ENCODE measurements at places on chromosomes 6 and 20.

DNA sequence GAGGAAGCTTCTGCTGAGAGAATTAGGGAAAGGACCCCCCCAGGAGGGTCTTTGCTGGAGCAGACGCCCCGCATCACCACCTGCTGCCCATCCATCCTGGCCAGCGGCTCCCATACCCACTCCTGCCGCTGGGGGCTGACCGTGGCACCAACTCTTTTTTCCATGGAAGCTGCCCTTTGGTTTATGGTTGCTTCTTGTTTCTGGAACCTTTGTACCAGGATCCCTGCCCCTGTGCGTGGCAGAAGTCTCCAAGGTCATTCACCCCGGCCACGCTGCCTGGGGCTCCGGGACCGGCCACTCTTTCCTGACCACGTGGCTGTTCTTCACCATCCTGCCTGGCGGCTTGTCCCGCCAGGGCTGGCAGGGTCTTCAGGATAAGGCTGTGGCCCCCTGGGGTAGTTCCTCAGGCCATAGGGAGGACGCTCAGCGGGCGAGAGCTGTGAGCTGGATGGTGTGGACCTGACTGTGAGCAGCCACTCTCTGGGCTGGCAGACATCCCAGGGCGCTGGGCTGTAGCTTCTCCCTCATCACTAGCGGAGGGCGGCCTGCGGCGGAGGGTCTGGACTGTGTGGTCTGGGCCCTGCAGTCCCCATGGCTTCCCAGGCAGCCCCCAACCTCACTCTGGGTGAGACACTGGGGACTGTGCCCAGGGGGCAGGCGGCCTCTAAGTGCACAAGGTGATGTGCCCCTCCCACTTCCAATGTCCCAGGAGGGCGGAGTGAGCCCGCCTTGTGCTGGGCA lies 22.8 kb upstream of the RBBP8NL start:
- DNase-seq: no peak

DNA sequence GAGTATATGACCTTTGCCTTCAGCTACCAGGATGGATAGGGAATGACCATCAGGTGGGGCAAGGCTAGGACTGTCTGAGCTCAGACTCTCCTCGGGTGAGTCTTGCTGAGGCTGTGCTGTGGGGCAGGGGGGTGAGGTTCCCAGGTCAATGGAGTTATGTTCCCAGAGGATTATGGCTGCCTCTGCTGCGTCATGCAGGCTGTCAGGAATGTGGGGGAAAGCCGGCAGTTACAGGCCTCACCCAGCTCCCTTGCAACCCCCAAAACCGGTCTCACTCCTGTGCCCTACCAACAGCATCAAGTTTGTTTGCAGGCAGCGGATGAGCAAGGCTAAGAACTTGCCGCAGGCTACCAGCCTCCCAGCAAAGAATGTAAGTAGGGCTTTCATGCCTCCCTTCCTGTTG lies 93.5 kb downstream of the ESR1 start:
- no peak for DNase-seq

GRCh38 chr6:103269581-103269980 lies 1590.1 kb downstream of the HACE1 start:
- DNase-seq: no peak

DNA sequence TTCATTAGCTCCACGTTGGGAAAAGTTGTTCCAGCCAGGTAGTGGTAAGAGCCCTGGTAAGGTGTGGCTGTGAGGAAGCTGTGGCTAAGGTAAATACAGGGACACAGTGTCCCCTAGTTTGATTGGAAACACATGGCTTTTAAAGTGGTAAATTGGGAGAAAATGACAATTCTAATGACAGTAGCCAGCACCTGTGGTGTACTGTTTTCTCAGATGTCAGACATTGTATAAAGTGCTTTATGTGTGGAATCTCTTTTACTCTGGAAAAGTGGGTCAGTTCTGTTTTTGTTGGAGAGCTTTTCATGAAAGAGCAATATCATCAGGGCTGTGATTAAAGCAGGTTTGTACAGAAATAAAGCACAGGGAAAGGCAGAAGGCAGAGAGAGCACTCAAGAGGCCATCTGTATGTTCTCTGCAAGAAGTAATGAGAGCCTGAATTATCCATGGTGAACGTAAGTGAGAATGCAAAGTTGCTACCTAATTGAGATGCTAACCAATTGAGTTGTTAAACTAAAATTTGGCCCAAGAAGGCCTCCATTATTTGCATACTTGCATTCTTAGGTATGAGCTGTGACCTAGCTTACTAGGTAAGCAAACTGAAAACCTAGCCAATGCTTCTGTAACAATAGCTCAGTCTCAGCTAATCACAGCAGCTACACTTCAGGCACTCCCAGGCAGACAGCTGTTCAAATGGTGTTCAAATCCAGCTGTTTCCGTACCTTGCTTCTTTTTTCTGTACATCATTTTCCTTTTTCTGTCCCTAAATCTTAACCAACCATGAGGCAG lies 28.2 kb downstream of the MRAP2 start:
- DNase-seq: no peak

DNA sequence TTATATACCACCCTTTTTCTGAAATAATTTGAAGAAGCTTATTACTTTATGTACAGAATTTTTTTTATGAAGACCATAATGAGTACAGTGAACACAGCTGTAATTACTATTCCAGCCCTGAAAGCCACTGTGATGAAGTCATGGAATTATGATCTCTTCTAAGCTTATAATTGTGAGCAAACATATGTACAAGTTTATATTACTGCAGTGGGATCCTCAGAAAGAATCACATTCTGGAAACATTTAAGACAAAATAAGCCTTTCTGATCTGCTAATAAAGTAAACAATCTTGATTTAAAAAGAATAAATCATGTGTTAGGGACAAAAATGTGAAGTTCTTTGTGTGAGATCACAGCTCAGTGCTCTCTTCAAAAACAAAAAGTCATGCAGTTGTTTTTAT lies 560.4 kb downstream of the CD109 start:
- DNase-seq: no peak

DNA sequence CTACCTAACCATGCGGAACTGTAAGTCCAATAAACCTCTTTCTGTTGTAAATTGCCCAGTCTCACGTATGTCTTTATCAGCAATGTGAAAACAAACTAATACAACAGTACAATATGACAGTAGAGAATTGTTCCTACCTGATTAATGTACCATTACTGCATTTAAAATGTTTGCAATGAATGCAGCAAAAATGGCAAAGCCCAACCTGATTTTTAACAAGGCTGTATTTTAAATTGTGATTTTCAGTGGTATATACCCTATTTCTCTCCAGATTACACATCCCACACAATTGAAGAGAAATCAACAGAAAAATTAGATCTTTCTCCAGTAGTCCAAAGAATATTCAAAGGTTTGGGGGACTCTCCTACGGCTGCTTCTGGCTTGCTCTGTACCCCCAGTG lies 3.3 kb upstream of the PCSK2 start:
- no peak for DNase-seq
